ENCODE measurements at places on chromosomes 4 and X.

DNA sequence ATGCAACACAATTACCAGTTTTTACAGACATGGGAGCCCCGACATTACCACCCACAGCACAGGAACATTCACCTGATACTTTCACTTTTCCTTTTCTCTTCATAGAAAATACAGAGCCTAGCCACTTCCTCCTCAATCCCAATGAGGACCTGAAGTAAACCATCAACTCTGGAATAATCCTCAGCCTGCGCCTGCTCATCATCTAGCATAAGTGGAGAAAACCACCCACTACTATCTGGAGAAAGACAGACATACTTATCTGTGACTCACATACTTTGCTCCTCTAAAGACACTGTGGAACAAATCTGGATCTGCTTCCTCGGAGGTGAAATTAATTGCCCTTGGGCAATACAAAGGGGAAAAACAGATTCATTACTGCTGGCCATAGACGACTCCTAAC, 47.8 kb downstream of the ZCCHC13 start:
- DNase-seq: no peak

GRCh38 chr4:128358231-128358912, 70.8 kb upstream of the PGRMC2 start:
- DNase-seq: peak; percentile 79

DNA sequence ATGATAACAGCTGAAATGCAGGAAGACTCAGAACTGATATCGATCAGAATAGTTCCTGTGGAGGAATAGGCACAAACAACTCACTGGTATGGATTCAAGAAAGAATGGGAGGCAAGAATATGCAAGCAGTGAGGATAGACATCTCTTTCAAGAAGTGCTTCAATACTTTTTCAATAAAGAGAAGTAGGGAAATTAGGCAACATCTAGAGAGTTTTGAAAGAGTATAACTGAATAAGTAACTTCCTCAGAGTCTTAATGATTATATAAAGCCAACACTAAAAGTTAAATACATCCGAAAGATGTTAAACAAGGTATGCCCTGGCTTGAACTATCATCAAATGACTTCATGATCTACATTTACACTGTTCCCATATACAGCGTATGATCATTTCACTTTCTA, 1443.0 kb downstream of the PCDH7 start:
- no peak for DNase-seq

- no peak for DNase-seq
These were observed 114.4 kb downstream of the STK32B start for GRCh38 chr4:5165420-5166369.

DNA sequence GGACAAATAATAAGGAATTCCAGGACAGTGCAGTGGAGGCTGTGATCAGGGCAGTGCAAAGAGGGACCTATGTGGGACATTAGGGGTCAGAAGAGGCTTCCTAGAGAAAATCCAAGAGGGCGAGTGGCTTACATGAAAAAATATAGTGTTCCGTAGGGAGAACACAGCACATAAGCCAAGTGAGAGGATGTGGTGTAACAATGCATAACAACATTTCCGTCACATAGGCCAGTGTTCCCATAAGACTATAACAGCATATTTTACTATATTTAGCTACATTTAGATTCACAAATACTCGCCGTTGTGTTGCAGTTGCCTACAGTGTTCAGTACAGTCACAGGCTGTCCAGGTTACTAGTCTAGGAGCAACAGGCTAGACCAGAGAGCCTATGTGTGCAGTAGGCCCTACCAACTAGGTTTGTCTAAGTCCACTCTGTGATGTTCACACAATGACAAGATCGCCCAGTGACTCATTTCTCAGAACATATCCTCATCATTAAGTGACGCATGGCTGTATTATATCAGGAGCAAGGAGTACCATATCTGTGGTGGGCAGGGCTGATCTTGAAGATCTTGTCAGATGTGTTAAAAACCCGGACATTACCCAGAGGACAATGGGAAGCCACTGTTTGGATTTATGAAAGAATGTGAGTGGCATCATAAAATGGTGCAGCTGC, 74.0 kb upstream of the TBL1X start:
- no peak for DNase-seq

DNA sequence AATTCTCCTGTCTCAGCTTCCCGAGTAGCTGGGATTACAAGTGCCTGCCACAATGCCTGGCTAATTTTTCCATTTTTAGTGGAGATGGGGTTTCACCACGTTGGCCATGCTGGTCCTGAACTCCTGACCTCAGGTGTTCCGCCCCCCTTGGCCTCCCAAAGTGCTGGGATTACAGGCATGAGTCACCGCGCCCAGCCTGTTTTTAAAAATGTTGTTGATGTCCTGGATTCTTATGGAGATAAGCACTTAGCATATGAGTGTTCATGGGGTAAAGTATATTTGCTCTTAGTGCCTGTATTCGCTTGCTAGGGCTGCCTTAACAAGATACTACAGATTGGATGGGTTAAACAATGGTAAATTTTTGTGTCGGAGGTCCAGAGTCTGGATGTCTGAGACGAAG, 91.7 kb downstream of the CEP44 start:
- DNase-seq: no peak

GRCh38 chr4:1604706-1605205, 79.4 kb downstream of the FAM53A start:
- no peak for DNase-seq

GRCh38 chr4:54661686-54662085, 3.9 kb downstream of the KIT start:
- peak; percentile 90 for DNase-seq

DNA sequence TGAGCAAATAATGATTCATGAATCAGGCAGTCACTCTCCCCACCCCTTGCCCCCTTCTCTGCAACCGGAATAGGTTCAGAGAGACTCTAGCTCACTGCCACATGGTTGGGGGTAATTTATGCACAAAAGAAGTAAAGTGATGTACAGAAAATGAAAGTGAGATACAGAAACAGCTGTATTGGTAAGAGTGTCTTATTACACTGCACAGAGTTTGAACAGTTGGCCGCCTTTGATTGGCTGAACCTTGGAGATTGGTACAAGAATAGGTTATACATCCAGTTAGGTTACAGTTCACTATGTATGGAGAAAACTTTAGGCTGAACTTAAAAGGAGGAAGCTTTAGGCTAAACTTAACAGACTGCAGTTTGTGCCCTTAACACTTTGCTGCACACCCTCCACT, 34.6 kb upstream of the DIAPH2 start:
- no peak for DNase-seq

- DNase-seq: no peak
These were observed 34.9 kb downstream of the HMX1 start for GRCh38 chr4:8836664-8837171.

DNA sequence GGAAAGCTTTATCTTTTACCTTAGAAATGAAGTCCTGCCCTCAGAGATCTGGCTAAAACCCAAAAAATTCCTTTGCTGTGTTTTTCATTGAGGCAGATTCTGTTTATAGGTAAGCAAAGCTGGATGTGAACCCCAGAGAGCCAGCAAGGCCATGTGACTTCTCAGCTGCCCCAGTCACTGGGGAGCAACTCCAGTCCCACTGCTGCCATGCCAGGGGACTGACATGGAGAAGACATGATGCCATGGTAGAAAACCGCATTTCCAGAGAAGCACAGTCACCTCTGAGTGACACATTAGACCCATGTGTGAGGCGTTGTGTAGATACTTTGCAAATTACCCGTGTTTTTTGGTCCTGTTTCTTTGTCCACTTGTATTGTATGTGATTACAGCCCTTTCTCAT, 45.4 kb downstream of the PTTG2 start:
- no peak for DNase-seq

GRCh38 chr4:5888222-5889001, 4.5 kb downstream of the CRMP1 start:
- DNase-seq: no peak
